ENCODE measurements at places on chromosomes 16 and 17. TPM values are rescaled to one million over a fixed set of nuclear protein-coding genes. Genes with fewer than 3 reads are reported as not detected.

DNA sequence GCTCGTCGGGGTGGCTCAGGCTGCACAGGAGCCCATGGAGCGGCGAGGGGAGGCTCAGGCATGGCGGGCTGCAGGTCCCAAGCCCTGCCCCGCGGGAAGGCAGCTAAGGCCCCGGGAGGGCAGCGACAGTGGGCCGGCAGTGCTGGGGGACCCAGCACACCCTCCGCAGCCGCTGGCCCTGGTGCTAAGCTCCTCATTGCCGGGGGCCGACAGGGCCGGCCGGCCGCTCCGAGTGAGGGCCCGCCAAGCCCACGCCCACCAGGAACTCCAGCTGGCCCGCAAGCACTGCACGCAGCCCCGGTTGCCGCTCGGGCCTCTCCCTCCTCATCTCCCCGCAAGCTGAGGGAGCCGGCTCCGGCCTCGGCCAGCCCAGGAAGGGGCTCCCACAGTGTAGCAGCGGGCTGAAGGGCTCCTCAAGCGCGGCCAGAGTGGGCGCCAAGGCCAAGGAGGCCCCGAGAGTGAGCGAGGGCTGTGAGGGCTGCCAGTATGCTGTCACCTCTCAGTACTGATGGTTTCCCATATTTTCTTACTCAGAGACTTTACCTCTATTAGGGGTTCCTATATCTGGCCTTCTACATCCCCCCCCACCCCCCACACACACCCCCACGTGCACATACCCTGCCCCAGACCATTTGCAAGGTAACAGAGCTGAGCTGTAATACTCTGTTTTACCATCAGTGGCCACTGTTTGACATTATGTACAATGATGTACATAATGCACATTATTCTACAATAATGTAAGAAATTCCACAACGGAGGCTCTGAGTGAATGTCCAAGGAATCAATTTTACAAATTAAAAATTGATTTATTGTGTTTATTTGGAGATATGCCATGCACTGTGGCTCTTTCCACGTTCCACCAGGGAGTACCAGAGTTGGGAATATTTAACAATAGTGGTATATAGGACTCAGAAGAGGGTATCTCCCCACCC is 3.7 kb upstream of the VAT1L start:
- no peak for DNase-seq

- DNase-seq, result no peak
These were observed 38.8 kb upstream of the PVALEF start for GRCh38 chr17:81126281-81127132.

DNA sequence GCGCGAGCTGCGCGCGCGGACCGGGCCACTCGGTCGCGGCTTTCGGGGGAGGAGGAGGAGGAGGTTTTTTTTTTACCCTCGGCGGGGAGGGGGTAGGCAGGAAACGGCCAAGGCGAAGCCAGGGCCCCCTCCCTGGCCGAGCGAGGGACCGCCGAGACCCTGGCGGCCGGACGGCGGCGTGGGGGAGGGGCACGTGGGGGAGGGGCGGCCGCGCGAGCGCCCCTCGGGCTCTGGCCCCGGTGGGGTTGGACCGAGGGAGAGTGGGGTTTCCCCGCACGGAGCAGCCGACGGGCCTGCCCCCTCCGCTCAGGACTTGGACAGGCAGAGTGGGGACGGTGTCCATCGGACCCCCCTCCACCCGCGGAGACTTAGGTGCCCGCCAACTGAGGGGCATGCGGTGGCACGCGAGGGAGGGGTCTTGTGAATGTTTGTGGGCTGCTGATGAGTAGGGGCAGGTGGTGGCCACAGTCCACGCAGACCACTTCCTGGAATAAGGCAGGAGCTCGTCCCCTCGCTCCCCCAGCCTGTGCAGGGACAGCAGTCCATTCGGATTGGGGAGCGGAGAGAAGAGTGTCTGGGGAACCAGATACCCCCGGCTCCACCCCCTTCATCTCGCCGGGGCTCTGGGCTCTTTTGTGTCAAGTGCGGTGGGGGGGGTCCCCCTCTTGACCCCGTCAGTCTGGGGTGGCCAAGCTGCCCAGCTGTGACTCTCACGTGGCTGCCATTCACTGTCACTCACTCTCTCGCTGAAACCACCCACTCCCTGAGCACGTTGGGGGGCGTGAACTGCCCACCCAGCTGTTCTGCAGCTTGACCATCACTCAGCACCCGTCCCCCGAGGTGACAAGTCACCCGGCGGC is 3.0 kb upstream of the CHD3 start:
- DNase-seq, result peak; percentile 57

DNA sequence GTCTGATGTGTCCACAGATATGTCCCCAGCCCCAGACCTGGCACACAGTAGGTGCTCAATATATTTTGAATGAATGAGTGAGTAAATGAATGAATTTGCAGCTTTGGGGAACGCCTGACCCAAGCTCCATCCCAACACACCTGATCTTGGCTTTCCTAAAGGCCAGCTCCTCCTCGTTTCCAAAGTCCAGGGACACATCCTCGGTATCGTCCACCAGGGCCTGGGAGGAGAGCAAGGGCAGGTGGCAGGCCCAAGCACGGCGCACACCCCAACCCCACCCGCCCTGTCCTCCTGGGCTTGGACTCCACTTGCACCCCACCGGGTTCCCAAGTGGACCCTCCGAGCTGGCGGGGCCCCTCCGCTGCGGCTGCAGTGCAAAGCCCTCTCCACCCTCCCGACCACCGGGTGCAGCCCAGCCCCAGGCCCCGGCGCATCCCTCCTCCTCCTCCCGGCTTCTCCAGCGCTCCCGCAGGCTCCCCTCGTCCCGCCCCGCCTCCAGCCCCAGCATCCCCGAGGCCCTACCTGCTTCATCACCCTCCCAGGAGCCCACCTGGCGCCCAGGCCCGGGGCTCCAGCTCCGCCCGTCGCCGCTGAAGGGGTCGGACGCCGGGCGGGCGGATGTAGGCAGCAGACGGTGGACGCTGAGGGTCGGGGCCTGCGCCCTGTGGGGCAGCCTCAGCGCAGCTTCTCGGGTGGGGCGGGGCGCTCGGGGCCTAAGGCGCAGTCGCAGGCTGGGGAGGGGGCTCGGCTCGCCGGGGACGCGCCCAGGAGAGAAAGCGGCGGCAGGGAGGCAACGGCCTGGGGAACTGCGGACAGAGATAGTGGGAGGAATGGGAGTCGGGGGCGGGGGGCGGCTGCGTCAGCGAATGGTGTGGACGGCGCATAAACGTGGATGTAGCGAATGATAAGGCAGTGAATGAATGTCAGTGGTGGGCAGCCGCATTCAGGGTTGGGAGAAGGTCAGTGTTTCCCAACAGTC is at the start of gene TVP23A:
Gene TVP23A (minus strand): TSS at position 832 of the 979 bp plus-strand sequence. CDS start 301 bp downstream, at position 531.
- DNase-seq, result no peak

DNA sequence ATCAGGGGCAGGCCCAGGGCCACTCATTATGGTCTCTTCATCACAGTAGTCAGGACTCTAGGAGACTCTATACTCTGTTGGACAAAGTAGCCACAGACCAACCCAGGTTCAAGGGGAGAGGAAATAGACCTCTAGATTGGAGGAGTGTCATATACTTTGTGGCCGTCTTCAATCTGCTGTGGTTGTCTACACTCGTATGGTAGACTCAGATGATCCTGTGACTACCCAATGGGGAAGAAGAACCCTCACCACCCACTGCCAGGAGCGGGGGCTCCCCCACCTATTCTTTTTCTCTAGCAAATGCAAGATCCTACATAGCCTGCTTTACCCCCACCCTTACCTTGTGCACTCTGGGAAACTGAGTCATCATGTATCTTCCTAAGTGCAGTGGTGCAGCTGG is 80.5 kb downstream of the KSR1 start:
- DNase-seq, result no peak

- DNase-seq, result peak; percentile 62
These were observed 24.9 kb downstream of the USP31 start for GRCh38 chr16:23124315-23124714.

DNA sequence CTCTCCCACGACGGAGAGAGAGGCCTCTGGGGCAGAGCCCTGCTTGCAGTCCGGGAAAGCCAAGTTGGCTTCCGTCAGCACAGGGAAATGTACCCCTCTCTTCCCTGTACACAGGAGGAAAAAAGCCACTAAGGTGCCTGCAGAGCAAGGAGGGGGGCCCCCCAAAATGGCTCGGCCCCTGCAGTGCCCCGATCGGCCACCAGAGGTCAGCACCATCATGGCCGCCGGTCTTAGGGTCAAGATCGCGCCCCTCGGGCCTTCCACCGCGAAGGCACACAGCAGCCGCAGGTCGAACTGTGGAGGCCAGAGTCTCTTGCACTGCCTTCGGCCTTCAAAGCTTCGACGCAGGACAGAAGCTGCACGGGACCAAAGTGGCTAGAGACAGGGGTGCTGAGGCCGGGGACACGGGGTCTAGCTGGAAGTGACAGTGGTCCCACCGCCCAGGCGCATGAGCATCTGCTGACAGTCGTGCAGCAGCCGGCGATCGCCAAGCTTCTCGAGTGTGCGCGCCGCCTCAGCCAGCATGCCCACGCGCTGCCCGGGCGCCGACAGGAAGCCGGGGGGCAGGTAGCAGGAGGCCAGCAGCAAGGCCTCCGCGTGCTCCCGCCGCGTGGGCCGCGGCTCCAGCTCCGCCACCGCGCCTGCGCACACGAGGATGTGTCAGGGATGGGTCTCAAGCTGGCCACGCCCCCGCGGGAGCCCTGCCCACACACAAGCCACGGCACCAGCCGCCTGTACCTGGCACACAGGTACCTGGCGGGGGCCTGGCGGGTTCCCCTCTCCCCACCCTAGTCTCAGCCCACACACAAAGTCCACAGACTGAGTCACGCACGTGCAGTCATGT is 24.4 kb downstream of the SREBF1 start:
- no peak for DNase-seq

- peak; percentile 45 for DNase-seq
These were observed 6.2 kb upstream of the DUSP14 start for GRCh38 chr17:37483311-37484039.

- DNase-seq, result no peak
These were observed 15.6 kb downstream of the SCGB1C2 start for GRCh38 chr17:152860-153420.

GRCh38 chr16:19073863-19074262 is 6.4 kb downstream of the COQ7 start:
- no peak for DNase-seq

DNA sequence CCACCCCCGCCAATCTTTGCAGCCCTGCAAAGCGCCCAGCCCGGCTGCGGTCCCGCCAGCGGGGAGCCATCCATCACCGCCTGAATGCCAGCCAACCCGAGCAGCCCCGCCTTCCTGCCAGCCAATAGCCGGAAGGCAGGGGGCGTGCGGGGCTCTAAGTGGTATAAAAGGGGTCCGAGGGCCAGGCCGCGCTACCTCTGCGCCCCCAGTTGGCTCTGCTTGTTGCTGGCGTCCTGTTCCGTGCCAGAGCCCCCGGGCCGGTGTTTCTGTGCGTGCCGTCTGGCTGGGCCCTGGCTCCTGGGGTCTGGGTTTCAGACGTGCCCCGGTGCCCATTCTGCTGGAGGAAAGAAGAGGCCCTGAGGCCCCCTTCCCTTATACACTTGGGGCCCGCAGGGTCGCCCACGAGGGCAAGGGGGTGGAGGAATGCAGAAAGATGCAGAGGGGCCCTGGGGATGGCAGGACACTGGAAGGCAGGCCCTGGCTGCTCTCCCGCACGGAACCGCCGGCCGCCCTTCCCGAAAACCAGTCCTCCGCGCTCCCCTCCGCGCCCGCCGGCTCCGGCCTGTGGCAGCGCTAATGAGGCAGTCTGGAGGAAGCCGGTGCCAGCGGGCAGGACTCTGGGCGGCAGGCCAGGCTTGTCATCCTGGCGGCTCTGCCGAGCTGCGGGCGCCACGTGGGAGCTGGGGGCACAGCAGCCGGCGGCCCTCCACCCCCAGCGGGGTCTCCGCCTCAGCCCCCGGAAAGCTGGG is 14.0 kb downstream of the COPZ2 start:
- DNase-seq, result peak; percentile 97

GRCh38 chr16:67403976-67404555 is 10.8 kb upstream of the TPPP3 start:
- DNase-seq, result no peak

- no peak for DNase-seq
These were observed 18.3 kb downstream of the DCAF7 start for GRCh38 chr17:63568563-63568962.

DNA sequence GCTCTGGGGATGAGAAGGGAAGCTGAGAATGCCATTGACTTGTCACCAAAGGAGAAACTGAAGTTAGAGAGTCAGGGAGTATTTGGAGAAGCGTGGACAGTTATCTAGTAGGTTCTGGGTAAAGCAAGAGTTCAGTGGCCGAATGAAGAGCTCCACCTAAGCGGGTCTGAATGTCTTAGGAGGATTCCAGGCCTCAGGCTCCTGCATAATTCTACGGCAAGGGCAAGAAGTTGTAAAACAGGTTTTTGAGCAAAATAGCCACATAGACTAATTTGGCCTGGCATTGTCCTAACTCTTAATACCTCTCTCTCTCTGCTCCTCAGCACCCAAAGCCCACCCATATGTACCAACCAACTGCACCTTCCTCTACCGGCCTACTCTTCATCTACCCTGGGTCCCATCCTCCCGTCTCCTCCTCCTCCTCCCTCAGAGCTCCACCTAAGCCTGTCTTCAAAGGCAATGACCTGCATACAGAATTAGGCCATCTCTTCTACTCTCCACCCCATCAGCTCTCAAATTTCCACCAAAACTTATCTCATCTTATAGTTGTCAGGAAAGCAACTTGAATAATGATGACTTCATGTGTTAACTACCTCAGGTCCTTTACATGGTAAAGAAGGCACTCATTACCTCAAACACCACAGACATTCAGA is 42.0 kb upstream of the KCNJ2 start:
- DNase-seq, result no peak

DNA sequence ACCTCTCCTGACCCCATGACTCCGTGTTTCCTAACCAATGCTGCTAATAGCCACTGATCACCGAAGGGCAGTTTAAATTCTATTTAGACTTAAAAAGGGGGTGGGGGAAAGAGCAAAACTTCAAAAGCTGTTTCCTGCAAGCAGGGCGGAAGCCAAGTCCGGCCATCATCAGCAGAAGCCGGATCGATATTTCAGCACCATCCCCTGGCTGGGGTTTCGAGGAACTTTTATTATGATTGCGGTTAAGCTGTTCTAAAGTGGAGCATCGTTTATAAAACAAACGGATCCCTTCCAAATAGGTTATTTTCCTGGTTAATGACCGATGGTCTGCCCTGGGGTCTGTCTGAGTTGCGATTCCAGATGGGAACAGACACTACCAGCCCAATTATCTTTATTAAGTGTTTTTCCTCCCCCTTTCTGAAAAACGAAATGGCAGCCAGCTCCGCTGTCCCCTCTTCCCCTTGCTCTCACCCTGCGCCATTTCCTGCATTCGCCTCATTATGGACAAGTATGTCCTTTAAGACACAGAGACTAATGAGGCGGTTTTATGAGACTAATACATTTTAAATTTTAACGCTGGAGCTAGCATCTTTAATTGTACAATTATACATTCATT is 76.1 kb upstream of the IRX3 start:
- DNase-seq, result no peak

GRCh38 chr17:55377671-55378275 is 43.9 kb downstream of the MMD start:
- no peak for DNase-seq

NECAB2 gene
- not detected for total RNA-seq

GFAP gene
- not detected for total RNA-seq

GCGR gene
- total RNA-seq, result not detected

GLIS2 gene
- 0.22 TPM for total RNA-seq

KRTAP2-2 gene
- total RNA-seq, result not detected

TCAP gene
- 0.07 TPM for total RNA-seq

NAGLU gene
- 18.5 TPM for total RNA-seq

CES4A gene
- total RNA-seq, result not detected

ABCA6 gene
- 0.99 TPM for total RNA-seq

NFATC2IP gene
- 21.3 TPM for total RNA-seq
